ENCODE measurements at places on chromosomes 6 and 20. TPM values are rescaled to one million over a fixed set of nuclear protein-coding genes. Genes with fewer than 3 reads are reported as not detected.
A peak's percentile ranks its signal among the peaks of the same experiment; 100 is the strongest.

DNA sequence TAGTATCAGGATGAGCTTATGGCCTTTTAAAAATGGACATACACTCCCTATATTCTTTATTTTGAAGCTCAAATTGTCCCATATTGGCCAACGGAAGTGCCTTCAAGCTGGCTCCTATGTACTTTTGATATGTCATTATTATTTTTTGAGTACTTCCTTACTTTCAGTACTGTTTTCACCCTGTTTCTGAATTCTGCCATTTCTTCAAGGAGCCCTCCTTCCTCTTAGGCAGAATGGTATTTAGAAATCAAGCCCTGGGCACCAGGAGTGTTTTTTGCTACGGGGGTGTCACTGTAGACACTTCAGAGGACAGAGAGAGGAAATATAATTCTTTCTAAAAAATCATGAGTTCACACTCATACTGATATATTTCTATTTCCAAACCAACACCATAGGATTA is 5.5 kb upstream of the MYLK4 start:
- no peaks in the 10 kb centered on the region for H3K27me3 ChIP-seq
- no peaks in the 10 kb centered on the region for H3K4me1 ChIP-seq
- H3K27ac ChIP-seq = no peak overlapping the region

DNA sequence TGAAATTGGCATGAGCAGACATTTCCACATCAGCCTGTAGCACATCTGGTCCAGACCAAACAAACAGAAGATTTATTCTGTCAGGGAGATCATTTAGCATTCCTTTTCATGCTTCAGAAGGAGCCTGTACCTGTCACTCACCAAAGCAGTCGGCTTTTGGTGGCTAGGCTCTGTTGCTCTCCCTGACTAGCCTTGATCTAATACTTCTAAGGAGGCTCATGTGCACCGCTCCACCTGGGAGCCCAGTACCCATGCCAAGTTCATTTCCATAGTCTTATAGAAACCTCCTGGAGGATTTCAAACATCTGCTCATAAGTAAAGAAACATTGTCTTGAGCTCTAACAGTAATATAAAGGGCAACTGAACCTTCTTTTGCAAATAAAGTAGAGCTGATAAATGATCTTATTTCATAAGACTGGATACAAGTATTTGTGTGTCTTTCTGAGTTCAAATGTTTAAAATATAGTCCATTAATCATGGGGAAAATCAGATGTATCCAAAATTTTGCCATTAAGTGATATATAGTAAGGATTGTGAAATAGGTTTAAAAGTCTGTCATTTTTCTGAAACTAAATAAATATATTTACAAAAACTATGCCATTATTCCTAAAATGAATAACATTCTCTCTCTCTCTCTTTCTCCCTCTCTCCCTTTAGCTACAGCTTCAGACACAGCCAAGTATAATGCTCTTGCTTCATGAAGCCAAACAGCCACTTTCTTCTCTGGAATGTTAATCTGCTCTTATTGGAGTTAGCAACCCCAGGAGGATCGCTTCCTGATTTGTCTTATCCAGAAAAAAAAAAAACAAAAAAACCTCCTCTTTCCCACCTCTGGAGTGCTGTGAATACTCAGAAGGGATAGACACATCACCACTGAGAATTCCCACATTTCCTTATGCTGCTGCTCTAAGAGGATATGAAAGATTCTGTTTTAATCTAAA is 192.7 kb upstream of the TFAP2D start:
- H3K4me3 ChIP-seq = no peak overlapping the region
- no peaks in the 10 kb centered on the region for H3K4me1 ChIP-seq
- no peak for DNase-seq

- no peak for DNase-seq
- no peaks in the 10 kb centered on the region for H3K27me3 ChIP-seq
- peaks cover 18% of the 10 kb centered on the region for H3K36me3 ChIP-seq
- H3K27ac ChIP-seq = no peak overlapping the region
- no peaks in the 10 kb centered on the region for H3K4me1 ChIP-seq
- H3K4me3 ChIP-seq = no peak overlapping the region
Measured at GRCh38 chr20:63962426-63963347, 6.5 kb upstream of the UCKL1 start.

DNA sequence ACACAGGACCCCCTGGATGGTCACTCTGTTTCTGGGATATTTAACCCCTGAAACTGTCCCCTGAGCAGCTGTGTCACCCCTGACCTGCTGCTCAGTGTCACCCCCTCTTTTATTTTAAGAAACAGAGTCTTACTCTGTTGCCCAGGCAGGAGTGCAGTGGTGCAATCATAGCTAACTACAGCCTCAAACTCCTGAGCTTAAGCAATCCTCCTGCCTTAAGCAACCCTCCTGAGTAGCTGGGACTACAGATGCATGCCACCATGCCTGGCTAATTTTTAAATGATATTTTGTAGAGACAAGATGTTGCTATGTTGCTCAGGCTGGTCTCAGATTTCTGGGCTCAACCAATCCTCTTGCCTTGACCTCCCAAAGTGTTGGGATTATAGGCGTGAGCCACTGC is 21.5 kb upstream of the GTSF1L start:
- no peaks in the 10 kb centered on the region for H3K27me3 ChIP-seq
- no peak for DNase-seq
- no peaks in the 10 kb centered on the region for H3K4me1 ChIP-seq
- H3K27ac ChIP-seq = no peak overlapping the region

DNA sequence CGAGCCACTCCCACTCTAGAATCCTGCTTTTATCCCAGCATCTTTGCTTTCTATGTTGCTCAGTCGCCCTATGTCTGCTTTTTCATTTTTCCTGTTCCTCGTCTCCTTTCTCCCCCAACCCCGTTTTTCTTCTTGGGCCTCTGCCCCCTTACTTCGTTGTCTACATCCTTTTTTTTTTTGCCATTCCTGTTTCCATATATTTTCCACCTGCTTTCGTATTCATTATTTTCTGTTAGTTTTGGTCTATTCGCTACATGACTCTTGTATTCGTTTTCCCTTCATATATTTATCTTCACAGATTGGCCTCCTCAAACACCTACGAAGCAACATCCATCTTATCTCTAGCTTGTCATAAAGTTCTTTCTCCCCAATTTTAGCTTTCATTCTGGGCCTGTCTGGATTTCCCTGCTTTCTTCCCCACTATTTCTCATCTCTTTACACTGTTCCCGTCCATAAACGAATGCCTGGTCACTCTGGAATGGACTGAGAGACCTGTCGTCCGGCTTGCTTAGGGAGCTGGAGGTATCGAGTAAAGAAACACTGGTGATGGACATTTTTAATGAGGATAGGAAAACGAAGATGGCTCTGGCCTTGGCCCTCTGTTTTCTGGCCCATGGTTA is 915 bp downstream of the PRRC2A start:
- H3K4me1 ChIP-seq = peaks cover 8% of the 10 kb centered on the region
- H3K36me3 ChIP-seq = peaks cover 27% of the 10 kb centered on the region
- peak overlapping the region; percentile 93 for H3K27ac ChIP-seq

Gene RIPK1
- polyA plus RNA-seq = 6.7 TPM

DNA sequence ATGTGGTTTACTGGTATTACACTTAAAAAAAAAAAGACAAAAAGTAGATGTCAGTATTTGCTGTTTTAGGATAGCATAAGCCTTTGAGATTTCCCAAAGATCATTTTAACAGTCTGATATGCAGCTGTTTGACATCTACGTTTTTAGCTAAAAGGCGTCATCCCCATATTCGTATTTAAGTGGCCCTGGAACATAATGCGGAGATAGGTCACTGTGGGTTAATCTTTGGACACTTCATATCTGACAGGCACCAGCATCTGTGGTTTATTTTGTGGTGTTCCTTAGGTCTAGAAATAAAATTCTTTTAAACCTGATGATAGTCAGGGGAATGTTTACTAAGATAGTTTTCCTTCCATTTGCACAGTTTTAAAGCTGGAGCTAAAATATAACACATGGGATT is 313.7 kb downstream of the SOX4 start:
- H3K4me1 ChIP-seq = no peaks in the 10 kb centered on the region
- no peak for DNase-seq
- H3K36me3 ChIP-seq = no peaks in the 10 kb centered on the region
- H3K27ac ChIP-seq = no peak overlapping the region

DNA sequence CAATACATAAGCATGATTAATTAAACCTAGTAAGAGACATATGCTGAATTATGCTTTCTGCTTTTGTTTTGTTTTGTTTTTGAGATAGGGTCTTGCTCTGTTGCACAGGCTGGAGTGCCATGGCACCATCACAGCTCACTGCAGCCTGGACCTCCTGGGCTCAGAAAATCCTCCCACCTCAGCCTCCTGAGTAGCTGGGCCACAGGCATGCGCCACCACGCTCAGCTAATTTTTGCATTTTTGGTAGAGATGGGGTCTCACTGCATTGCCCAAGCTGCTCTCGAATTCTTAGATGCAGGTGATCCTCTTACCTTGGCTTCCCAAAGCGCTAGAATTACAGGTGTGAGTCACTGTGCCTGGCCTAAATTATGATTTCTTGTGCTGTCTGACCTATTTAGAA is 3.8 kb downstream of the XPO5 start:
- no peak overlapping the region for H3K4me3 ChIP-seq
- no peak overlapping the region for H3K27ac ChIP-seq
- H3K4me1 ChIP-seq = peaks cover 17% of the 10 kb centered on the region
- no peaks in the 10 kb centered on the region for H3K27me3 ChIP-seq

DNA sequence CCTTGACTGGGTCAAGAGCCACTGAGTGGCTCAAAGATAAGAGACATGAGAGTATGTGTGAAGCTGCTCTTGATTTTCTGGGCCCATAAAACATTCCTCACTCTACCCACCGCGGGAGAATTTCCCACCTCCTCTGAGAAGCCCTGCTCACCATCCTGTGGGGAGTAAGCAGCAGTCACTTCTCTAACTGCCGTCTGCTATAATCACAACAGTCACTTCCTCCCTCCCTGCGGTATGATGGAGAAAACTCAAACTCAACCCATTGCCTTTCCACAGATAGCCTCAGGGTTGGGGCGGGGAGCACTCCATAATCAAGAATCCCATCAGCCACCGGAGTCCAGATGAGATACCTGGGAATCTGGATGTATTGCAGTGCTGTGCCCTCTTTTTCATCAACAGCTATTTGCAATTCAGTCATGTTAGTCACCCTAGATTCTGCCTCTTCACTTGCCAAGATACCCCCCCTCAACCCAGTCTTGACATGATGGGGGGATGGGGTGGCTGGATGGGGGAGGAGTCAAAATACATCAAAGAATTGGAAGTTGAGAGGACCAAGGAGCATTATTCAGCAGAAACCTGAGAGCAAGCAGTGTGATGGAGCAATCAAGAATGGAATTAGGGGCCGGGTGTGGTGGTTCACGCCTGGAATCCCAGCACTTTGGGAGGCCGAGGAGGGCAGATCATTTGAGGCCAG is 5.1 kb downstream of the MOCS1 start:
- peaks cover 4% of the 10 kb centered on the region for H3K36me3 ChIP-seq
- H3K27me3 ChIP-seq = no peaks in the 10 kb centered on the region
- no peak for DNase-seq
- H3K4me3 ChIP-seq = no peak overlapping the region

- no peaks in the 10 kb centered on the region for H3K36me3 ChIP-seq
- H3K27ac ChIP-seq = no peak overlapping the region
- no peaks in the 10 kb centered on the region for H3K27me3 ChIP-seq
- DNase-seq = no peak
- no peak overlapping the region for H3K4me3 ChIP-seq
- peaks cover 2% of the 10 kb centered on the region for H3K4me1 ChIP-seq
Measured at GRCh38 chr20:15610787-15611186, 962.5 kb downstream of the KIF16B start.

Gene MRPS18A
- 50.5 TPM for polyA plus RNA-seq

Gene TBX18
- not detected for polyA plus RNA-seq

GRCh38 chr20:37276494-37277252 is 12.8 kb upstream of the MANBAL start:
- peak overlapping the region; percentile 15 for H3K27ac ChIP-seq
- H3K27me3 ChIP-seq = no peaks in the 10 kb centered on the region
- DNase-seq = no peak
- H3K36me3 ChIP-seq = no peaks in the 10 kb centered on the region

Gene HFE
- 6.3 TPM for polyA plus RNA-seq

DNA sequence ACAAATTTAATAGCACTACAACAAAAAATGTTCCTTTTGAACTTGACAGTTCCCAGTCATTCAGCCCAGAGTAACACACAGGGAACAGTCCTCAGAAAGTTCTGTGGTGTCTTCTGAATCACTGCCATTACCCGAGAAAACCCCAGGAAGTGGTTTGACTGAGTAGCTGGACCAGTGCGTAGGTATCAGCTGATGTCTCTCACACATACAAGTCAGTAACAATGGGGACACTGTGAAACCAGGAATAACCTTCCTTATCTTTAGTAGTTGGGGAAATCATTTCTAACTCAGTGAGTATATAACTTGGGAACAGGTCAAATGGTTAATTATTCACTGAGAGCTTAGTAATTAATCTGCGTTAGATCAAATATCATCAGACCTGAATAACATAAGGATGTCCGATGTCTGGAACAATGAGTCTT is 73.1 kb downstream of the HIVEP2 start:
- H3K27ac ChIP-seq = peak overlapping the region; percentile 29
- DNase-seq = no peak
- H3K4me3 ChIP-seq = no peak overlapping the region
- no peaks in the 10 kb centered on the region for H3K27me3 ChIP-seq
- peaks cover 11% of the 10 kb centered on the region for H3K4me1 ChIP-seq
- H3K36me3 ChIP-seq = no peaks in the 10 kb centered on the region

DNA sequence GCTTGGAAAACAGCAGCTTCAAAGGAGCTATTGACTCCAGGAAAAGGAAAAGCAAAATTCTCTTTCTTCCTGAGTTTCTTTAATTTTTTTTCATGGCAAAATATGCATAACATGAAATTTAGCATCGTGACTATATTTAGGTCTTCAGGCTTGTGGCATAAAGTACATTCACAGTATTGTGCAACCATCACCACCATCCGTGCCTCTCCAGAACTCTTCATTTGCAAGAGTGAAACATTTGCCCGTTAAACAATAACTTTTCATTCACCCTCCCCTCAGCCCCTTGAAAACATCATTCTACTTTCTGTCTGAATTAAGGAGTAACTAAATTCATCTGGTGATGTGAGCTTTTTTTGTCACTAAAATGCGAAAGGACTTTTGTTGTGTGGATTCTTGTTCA is 251.7 kb downstream of the PHACTR1 start:
- no peaks in the 10 kb centered on the region for H3K4me1 ChIP-seq
- DNase-seq = no peak
- no peaks in the 10 kb centered on the region for H3K27me3 ChIP-seq
- no peaks in the 10 kb centered on the region for H3K36me3 ChIP-seq

Gene C6orf15
- polyA plus RNA-seq = not detected

Gene WFDC10B
- polyA plus RNA-seq = not detected

Gene RIPPLY2
- polyA plus RNA-seq = not detected

Gene SLC17A3
- 23.2 TPM for polyA plus RNA-seq

Gene RAB32
- 31.2 TPM for polyA plus RNA-seq

DNA sequence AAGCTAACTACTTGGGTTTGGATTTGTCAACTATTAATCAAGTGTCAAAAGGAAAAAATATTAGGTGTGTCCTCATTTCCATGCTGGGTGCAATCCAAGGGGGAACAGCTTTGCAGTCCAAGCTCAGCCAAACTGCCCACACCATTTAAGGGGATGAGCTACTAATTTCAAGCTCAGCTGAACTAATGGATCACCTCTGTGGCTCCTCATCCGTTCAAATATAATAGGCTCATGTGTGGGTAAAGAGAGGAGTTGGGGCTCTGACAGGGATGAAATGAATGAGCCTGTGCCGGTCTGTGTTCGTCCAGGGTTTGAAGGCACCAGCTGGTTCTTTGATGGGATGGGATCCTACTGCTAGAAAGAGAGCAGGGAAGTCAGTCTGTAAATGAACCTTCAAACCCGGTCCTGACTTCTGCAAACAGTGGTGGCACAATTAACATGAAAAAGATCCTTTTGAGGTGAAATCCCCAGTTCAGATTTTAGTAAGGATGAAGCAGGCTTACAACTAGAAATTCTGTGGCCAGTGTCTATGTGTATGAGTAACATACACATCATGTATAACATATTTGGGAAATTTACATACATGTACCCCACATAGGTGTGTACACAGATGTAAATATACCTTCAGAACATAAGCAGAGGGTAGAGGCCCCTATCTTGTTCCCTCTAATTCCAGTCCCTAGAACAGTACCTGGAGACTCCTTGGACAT is 41.9 kb downstream of the TTI1 start:
- H3K4me1 ChIP-seq = peaks cover 54% of the 10 kb centered on the region
- H3K27ac ChIP-seq = no peak overlapping the region

Gene LAMA4
- polyA plus RNA-seq = 2.1 TPM
